ENCODE measurements at places on chromosomes 16 and 17.

GRCh38 chr17:79831265-79832217 lies 7.7 kb downstream of the CBX4 start:
- DNase-seq: no peak

DNA sequence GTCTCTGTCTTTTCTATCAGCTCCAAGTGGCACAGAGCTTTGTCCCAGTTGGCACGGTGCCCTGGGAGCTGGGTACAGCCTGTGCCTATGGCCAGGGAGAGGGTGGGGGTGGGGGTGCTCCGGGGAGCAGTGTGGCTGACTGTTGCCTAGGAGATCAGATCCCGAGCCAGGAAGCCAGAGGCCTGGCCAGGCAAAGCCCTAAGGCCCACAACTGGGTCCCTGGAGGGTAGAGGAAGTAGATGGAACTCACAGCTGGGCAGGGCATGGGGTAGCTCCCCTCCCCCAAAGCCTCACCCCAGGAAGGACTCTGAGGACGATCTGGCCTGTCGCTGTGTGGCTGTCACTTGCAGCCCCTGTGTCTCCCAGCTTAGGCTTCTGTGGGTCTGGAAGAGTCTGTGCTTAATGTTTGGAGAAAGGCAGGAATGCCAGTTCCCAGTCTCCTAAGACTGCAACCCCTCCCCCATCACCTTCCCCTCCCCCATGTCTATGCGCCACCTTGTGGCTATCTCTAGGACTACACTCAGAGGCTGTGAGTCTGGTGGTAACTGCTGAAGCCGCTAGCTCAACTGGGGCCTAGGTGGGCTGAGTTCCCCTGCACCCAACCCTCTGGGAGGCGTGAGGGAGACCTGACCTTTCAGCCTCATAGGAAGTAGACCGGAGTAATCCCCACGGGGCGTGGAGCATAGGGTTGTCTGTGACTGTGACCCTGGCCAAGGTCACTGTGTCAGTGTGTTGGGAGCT lies 12.6 kb downstream of the THRA start:
- peak; percentile 38 for DNase-seq

DNA sequence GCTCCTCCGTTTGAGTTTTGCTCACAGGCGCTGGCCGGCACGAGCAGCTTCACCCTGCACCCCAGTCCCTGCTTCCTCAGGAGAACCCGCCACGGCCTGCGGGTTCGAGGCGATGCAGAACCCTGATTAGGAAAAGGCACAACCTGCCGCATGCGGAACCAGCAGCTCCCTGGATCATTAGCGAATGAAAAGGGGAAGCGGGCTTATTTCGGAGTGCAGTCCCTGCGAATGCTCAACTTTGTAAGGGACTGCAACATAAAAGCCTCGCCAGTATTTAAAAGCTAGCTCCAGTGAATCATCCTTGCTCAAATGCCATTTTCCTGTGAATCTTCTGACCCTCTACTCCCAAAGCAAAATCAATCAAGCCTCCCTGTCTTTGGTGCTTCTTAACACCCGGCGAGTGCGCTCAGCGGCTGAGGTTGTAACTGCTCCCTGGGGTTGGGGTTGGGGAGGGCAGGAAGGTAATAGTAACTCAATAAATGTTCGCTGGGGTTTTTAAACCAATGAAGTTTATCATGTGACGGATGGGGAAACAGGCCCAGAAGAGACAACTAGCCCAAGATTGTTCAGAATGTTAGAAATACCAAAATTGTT lies 678 bp upstream of the AKAP10 start:
- no peak for DNase-seq

DNA sequence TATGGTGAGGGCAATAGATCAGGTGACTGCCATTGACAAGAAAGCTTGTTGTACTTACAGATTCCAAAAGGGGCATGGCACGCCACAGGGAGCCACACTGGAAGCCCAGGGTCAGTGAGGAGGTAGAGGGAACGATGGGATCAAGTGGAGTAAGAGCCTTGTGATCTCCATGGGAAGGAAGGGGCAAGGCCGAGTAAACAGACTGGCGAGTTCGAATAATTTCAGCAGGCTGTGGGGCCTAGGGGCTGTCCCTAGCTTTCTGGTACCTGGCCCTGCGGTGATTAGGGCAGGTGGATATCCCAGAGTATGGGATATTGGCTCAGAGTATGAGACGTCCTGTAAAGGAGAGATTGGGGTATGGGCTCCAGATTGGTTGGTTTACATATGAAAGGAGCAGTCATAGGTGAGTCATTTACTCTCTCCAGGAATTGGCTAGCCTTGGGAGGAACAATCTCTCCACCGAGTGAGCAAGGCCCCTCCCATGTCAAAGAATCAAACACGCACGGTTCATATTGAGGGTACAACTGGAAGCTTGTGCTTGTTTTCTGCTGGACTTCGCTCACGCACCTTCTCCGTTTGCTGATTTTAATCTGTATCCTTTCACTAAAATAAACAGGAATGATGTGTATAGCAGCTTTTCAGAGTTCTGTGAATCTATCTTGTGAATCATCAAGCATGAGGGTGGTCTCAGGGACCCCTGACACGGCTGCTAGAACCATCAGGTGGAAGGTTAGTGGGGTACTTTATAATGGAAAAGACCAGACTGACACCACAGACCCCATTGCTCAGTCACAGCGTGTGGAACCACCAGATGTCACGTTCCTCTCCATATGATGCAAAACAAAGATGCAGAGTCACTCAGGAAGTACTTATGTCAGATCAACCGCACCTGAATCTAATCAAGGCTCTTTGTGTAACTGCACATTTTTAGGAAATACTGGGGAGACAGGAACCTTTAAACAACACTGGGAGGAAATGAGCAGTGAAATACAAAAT lies 27.9 kb downstream of the GABARAPL2 start:
- DNase-seq: peak; percentile 77

DNA sequence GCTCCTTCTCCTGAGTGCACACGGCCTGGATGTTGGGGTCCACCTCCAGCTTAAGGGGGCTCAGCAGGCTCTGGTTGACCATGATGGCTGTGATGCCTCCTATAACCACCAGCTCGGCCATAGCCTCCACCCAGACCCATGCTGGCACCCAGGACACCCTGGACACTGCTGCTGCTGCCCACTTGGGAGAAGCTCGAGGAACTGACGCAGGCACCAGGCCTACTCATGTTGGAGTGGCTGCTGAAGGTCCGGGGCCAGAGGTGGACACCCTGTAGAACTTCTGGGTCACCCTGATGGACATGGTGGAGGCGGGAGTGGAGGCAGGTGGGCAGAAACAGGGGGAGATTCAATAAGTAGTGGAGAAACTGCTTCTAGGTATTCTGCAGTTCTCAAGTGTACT lies 28.0 kb downstream of the IKZF3 start:
- DNase-seq: no peak

DNA sequence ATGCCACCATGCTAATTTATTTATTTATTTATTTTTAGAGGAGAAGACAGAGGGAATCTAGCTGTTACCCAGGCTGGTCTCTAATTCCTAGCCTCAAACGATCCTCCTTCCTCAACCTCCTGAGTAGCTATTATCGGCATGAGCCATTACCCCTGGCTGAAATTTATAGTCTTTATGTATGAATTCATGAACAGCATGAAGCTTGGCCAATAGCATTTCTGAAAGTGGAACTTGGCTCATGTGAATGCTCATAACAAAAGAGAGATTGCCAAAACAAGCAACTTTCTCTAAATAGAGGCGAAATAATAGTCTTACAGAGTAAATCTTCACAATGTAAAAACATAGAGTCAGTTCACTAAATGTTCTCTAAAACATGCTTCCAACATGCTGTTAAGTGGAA lies 30.1 kb upstream of the SMURF2 start:
- DNase-seq: no peak

DNA sequence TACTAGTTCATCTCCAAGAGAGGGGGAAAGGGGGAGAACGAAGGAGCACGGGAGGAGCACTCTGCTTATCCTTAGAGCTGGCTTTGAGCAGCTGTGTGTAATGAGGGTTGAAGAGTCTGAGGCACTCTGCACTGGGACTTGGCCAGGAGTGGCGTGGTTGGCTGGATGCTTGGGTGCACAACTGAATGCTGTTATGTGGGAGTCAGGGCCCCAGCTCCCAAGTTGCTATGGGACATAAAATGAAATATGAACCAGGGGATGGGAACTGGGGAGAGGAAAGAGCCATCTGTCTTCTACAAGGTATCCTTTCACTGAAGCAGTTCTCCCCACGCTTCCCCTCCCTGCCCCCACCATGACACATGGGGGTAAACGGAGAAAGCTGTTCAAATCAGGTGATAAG lies 105.9 kb upstream of the ANKFN1 start:
- peak; percentile 99 for DNase-seq

DNA sequence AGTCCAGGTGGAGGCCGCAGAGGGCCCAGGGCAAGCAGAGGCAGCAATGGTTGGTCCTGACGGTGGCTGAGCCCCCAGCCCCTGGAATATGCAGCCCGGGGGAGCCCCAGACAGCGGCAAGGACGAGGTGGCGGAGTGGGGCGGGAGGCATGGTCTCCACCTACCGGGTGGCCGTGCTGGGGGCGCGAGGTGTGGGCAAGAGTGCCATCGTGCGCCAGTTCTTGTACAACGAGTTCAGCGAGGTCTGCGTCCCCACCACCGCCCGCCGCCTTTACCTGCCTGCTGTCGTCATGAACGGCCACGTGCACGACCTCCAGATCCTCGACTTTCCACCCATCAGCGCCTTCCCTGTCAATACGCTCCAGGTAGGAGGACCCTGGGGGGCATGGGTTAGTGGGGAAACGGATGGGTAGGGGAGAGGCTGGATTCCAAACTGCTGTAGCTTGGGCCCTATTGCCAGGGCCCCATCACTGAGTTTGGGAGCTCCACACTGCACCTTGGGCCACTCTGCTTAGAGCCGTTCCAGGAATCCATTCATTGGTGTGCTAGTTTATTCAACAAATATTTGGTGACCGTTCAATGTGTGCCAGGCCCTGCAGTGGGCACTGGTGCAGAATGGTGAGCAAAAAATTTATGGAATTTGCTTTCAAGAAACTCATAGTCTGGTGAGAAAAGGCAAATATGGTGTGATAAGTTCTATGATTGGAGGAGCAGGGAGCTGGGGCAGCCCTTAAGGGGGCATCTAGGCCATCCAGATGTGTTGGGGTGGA lies 3.8 kb downstream of the RASL10B start:
- DNase-seq: no peak

- no peak for DNase-seq
These were observed 10.5 kb upstream of the BLMH start for GRCh38 chr17:30302241-30302640.

DNA sequence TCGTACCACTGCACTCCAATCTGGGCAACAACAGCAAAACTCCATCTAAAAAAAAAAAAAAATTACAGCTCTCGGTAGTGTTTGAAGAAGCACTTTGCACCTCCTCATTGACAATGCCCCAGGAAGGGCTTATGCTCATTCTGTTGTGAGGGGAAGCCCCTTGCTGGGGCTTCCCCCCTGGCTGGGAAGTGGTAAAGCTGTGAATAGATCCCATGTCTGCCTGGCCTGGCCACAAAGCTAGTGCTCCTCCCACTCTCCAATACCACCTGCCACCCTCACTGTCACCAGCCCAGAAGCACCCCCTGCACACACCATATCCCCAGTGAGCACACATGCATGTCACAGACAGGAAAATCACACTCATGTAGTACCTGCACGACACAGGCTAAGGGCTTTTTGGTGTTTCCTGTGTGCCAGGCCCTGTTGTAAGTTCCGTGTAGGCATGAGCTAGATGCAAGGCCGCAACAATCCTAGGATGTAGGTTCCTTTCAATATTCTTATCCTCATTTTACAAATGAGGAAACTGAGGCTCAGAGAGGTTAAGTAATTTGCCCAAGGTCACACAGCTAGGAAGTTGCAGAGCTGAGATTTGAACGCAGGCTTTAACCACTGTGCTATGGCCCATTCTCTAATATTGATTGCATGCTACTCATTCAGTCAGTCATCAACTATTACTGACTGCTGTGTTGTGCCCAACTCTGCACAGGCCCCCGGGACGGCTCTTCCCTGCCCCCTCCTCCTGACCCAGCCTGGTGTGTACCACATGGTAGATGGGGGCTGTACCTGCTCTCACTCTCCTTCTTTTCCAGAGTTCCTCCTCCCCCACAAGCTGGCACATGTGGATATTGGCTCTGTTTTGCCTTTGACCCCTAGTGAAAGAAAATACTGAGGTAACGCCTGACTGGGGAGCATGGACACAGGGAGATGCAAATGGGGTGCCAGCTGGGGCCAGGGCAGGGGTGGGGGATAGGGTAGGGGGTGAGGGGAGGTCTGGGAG lies 11.9 kb upstream of the COL1A1 start:
- peak; percentile 51 for DNase-seq

DNA sequence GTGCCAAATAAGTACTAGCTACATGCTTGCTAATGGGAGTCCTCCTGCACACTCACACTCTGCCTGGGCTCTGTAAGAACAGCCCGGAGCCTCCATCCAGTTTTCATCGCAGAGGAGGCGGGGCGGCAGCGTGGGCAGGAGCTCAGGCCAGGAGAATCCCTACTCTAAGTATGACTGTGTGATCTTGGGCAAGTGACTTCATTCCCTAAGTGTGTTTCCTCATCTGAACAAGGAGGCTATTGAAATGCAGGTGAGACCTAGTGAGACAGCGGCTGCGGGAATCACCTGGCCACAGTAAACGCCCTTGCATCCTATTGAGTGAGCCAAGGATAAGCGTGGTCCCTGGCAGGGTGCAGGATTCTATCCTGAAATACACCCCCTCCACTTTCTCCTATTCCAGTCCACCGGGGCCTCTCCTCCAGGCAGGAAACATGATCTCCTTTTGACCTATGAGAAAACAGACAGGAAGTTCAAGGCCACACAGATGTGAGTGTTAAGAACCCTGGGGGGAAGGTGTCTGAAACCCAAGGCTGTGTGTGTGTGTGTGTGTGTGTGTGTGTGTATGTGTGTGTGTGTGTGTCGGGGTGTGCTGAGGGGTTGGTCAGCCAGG lies 5.2 kb upstream of the RAI1 start:
- DNase-seq: peak; percentile 53
